ENCODE measurements at places on chromosomes 4 and X.

GRCh38 chrX:85992811-85993229 is 54.5 kb downstream of the CHM start:
- DNase-seq: no peak

DNA sequence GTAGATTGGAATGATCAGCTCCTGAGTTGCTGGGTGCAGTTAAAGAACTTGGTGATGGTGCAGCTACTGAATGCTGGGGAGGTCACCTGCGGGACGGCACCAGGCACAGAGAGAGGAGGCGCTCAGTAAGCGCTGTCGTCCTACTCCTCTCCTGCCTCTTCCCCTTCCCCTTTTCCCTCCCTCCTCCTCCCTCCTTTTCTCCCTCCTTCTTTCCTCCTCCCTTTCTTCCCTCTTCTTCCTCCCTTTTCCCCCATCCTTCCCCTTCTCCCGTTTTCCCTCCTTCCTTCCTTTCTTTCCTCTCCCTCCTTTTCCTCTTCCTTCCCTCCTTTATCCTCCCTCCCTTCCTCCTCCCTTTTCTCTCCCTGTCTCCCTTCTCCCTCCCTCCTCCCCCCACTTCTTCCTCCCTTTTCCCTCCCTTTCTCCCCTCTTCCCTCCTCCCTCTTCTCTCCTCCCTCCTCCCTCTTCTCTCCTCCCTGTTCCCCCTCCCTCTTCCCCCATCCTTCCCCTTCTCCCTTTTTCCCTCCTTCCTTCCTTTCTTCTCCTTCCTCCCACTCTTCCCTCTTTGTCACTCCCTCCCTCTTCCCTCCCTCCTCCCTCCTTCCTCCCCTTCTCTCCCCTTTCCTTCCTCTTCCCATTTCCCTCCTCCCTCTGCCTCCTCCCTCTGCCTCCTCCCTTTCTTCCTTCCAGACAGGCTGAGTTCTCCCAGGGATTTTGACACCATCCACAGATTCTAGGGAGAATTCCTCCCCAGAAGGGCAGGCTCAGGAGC is 87.9 kb upstream of the PSAPL1 start:
- no peak for DNase-seq

DNA sequence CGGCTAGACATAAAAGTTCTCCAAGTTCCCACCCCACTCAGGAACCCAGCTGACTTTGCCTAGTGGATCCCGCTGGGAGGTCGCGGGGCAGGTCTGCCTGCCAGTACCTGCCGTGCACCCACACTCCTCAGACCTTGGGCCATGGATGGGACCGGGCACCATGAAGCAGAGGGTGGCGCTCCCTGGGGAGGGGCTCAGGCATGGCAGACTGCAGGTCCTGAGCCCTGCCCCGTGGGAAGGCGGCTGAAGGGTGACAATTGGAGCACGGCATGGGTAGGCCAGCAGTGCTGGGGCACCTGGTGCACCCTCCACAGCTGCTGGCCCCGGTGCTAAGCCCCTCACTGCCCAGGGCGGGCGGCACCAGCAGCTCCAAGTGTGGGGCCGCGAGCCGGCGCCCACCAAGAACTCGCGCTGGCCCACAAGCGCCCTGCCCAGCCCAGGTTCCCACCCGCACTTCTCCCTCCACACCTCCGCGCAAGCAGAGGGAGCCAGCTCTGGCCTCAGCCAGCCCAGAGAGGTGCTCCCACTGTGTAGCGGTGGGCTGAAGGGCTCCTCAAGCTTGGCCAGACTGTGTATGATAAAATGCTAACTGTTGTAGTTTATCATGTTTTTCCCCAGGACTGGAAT is 63.1 kb downstream of the UGT2A2 start:
- DNase-seq: no peak

DNA sequence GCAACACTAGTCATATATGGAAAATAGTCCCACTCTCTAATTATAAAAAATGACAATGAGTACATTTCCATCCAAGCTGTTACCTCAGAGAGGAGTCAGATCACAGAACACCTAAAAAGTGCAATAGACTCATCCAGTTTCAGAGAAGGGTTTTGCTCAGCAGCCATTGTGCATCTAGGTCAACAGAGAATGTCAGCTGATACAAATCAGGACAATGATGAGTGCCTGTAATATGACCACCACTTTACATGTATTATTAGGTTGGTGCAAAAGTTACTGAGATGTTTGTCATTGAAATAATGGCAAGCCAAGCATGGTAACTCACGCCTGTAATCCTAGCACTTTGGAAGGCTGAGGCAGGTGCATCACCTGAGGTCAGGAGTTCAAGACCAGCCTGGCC is 164.1 kb upstream of the TTC29 start:
- DNase-seq: no peak

DNA sequence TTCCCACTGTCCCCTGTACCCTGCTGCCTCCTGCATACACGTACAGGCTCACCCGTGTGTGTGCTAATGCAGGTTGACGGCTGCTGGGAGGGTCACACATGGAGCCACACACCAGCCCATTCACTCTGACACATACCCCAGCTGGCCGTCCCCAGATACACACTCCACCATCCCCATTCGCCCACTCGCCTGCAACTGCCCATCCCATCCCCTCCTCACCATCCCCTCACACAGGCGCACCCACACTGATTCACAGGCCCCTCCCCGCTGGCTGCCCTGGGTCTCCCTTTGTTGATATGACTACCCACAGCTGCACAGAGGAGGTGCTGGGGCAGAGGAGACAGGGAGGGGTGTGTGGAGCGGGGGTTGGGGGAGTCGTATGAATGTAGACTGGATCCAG is 25.7 kb downstream of the PJA1 start:
- DNase-seq: no peak

- DNase-seq: no peak
Observed at GRCh38 chr4:20512985-20513384, 187.3 kb upstream of the PACRGL start.

GRCh38 chrX:80576806-80577533 is 156.7 kb downstream of the TENT5D start:
- DNase-seq: no peak
